Stimulated activated CD8-positive, alpha-beta memory T cell treated with anti-CD3 and anti-CD28 coated beads, Interleukin-4, amount 100 ng/mL, for 1 hour (primary cell): ENCODE measurements at places on chromosomes 7 and 10.

DNA sequence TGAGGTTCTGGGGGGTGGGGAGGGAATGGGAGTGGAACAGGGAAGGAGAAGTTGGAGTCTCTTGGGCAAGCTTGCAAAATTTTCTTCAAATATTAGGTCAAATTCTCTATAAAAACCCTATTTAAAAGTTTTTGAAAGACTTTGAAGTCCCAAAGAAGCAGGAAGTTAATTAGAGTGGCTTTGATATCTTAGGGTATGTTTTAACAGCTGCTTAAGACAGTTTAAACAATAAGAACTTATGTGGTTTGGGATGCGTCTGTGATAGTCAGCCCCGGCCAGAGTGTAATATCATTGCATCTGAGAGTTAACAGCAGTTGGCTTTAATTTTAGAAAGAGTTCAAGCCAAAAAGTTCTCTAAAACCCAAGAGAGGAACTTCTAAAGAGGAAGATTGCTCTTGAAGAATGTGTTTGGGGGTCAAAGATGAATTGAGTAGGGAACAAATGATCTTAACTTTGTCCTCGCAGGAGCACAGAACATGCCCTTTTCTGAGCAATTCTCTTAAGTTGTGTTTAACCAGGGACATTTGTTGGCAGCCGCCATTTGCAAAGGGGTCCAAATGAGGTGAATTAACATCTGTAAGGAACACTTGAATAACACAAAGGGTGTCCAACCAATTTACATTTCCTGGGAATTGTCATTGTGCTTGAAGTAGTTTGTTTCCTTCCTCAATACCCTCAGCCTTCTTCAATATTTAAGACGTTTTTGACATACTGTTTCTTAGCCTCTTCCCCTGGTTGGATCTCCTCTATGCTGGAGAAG is 182.4 kb downstream of the PTEN start:
- DNase-seq = no peak

- no peak for DNase-seq
Observed at GRCh38 chr10:129280155-129280502, 186.9 kb upstream of the MGMT start.

GRCh38 chr7:20793694-20794394 is 7.2 kb upstream of the SP8 start:
- no peak for DNase-seq

DNA sequence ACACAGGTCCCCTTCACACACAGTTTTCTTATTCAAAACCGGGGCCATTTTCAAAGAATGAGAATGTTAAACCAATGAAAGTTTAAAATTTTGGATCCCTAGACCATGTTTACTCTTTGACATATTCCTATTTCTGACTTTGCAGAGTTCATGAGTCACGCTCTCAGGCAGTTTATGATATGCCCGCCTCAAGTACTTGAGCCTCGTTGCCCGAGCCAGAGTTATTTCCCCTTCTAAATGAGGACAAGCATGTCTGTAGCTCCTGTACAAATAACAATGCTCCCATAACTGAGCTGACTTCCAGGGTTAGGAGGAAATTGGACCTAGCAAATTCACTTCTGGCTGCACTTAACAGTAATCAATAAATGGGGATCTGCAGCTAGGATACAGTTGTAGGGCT is 87.9 kb upstream of the PDE1C start:
- no peak for DNase-seq

- no peak for DNase-seq
Observed at GRCh38 chr7:121624958-121625357, 228.8 kb upstream of the FAM3C start.

DNA sequence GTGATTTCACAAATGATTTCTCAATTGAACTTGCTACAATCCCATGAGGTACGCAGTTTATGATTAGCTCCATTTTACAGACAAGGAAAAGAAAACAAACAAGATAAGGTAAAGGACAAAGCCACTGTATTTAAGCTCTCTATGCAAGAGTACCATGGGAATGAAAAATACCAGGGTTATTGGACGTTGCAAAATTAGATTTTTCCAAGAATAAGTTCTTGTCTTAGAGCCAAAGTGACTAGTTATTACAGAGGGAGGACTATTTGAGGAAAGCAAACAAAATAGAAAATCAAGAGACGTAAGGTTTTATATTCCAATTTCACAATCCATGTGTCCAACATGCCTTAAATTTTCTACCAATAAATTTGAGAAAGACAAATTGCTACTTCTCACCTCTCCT is 97.9 kb upstream of the PTN start:
- no peak for DNase-seq

- DNase-seq = no peak
Observed at GRCh38 chr7:150982351-150982750, 4.2 kb upstream of the KCNH2 start.

DNA sequence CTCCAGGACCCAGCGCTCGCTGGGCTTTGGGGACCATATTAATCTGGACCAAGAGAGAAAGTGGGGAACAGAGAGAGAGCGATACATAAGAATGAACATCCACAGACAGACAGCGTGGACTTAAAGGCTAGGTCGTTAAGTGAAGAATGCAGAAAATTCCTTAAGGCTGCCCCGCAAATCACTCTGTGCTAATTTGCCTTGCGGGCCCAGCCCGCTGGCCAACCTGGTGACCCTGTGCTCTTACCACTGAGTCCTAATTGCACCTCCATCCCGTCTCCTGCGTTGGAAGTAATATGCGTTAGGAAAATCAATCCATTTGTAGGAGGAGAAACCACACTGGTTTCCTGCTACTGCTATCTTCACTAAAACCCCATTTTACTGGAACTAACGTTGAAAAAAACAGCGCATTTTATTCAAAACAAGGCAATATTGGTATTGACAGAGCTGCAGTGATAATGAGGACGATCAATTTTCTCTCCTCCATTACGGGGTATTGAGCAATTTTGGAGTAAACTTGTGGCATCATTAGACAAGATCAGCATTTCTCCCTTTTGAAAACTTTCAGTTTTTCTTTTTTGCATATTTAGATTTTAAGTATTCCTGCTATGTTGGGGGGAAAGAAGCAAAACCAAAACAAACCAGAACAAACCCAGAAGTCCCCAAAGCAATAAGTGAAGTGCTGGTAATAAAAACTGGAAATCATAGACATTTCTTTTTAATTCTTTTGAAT is 85.2 kb downstream of the WDFY4 start:
- no peak for DNase-seq
